HFF-Myc (cell line): ENCODE measurements at places on chromosomes 2 and 18.
A peak's percentile ranks its signal among the peaks of the same experiment; 100 is the strongest.

- DNase-seq, result no peak
Observed at GRCh38 chr2:16666449-16666801, 791 bp upstream of the CYRIA start.

- DNase-seq, result peak; percentile 35
Observed at GRCh38 chr2:186422226-186422625, 63.8 kb upstream of the ZC3H15 start.

GRCh38 chr18:46756559-46757201 is at the start of gene ST8SIA5:
TSS of gene ST8SIA5 (minus strand) at chr18:46757053. CDS start at chr18:46756508, 545 bp downstream.
- DNase-seq, result no peak

- DNase-seq, result no peak
Observed at GRCh38 chr2:101609433-101609832, 88.1 kb upstream of the MAP4K4 start.

- DNase-seq, result no peak
Observed at GRCh38 chr18:22367303-22367702, 50.4 kb downstream of the CTAGE1 start.

GRCh38 chr2:41180387-41180786 is 728.5 kb upstream of the SLC8A1 start:
- DNase-seq, result no peak

- DNase-seq, result no peak
Observed at GRCh38 chr2:120034621-120035020, 21.7 kb downstream of the EPB41L5 start.

DNA sequence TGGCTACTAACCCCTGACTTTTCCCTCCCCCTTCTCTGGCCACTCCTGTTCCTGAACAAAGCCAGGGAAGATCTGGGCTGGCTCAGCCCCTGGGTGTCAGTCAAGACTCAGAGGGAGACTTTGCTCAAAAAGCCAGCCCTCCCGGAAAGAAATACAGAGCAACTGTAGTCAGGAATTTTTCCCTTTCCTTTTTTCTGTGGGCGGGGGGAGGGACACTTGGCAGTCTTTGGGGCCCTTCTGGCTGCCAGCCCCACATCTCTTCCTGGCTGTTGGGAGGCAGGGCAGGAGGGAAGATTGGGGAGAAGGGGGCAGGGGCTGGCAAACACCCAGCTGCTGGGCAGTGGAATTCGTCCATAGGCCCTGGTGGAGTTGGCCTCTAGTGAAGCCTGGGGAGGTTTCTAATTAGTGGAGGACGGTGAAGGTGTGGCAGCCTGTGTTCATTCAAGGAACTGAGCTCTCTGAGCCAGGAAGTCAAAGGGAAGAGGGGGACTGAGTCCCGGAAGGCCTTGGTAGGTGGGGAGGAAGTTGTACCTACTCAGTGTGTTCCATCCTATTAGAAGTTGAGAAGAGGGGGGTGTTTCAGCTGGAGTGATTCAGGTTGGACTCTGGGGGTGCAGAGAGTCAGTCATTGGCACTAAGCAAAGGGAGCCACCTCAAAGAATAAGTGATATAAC is 10.9 kb downstream of the IGFBP2 start:
- DNase-seq, result no peak

GRCh38 chr18:35158728-35159450 is 81.9 kb upstream of the ZNF397 start:
- DNase-seq, result no peak

DNA sequence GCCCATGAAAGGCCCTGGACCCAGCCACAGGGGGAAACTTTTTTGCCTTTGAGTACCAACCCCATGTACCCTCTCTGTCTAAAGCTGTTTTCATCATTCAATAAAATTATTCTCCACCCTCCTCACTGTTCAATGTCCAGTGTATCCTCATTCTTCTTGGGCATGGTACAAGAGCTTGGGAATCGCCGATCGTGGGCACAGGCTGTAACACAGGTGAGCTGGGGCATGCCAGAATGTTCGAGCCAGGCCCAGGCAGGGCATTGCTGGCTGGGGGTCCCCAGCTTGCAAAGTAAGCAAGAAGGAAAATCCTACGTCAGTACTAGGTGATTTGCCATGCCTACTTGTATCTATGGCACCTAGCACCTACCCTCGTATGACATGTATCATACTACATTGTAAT is 162.1 kb upstream of the NOL4 start:
- no peak for DNase-seq

DNA sequence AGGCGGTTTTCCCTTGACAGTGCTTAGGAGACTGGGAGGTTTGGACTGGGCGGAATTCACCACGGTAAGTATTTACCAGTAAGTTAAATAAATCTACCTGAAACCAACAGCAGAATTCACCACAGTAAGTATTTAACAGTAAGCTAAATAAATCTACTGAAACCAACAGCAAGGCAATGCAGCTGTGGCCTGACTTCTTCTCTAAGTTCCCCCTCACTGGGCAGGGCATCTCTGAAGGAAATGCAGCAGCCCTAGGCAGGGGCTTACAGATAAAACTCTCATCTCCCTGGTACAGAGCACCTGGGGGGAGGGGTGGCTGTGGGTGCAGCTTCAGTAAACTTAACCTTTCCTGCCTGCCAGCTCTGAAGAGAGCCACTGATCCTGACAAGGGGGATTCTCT is 432.5 kb upstream of the LRRTM1 start:
- no peak for DNase-seq

GRCh38 chr2:72887032-72887739 is at the start of gene SPR:
TSS of gene SPR (plus strand) at chr2:72887408. CDS start at chr2:72887433, 25 bp downstream.
- no peak for DNase-seq

DNA sequence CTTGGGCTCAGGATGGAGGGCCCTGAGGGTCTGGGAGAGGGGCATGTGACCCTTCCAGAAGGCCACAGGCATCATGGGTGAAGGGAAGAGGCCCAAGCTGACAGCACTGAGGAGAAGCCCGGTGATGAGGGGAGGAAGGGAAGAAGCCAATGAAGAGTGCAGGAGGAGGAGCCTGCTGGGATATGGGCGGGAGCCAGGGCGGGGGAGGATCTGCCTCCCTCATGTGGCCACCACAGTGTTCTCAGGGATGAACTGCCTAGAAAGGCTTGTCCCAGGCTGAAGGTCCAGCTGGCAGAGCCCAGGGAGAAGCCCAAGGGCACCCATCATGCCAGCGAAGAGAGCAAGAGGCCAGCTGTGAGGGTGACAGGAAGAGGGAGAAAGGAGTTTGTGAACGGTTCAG is 24.6 kb upstream of the PLB1 start:
- no peak for DNase-seq

DNA sequence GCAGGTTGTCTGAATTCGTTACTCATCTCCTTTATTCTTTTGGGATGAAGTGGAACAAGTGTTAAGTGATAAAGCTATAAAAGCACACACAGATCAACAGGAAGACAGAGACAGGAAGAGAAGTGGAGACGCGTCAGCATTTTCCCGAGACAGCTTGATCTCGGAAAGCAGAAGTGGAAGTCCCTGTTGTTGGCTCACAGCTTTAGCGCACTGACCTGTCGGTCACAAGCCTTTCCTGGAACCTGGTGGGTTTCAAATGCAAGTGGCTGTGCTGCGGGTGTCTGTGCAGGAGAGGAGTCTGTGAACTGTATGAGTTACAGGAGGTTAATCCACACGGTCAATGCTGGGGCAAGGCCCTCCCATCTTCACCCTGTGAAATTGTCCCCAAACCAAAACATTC is 116.6 kb upstream of the PELI1 start:
- DNase-seq, result no peak

DNA sequence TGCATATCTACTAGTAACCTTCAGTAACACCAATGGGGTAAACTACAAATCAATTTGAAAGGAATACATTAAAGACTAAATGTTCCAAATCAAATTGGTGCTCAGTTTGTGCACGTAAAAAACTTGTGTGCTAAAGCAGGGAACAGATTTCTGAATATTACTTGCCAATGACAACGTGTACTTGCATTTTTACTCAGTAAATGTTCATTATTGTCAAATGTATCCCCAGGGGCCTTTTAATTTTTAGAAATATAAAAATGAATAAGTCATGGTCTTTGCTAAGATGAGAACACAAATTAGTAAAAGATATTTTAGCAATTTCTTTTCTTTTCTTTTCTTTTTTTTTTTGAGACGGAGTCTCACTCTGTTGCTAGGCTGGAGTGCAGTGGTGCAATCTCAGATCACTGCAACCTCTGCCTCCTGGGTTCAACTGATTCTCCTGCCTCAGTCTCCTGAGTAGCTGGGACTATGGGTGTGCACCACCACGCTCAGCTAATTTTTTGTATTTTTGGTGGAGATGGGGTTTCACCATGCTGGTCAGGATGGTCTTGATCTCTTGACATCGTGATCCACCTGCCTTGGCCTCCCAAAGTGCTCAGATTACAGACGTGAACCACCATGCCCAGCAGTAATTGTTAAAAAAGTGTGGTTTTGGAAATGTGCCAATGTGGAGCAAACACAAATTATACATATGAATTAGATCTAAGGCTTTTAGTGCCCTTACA is 52.6 kb downstream of the PMAIP1 start:
- no peak for DNase-seq

DNA sequence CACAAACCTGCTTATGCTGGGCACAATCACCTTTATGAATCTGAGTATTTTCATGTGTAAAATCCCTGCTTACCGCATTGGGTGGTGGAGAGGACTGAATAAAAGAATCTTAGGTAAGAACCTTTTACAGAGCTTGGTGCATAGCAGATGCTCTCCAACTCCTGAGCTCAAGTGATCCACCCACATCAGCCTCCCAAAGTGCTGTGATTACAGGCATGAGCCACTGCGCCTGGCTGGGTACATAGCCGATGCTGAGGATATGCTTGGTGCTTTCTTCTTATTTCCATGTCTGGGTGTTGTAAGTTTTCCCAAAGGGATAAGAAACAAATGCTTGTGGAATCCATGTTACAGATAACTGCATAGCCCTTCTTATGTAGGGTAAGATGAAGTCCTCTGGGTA is 244.3 kb upstream of the PXDN start:
- DNase-seq, result no peak

DNA sequence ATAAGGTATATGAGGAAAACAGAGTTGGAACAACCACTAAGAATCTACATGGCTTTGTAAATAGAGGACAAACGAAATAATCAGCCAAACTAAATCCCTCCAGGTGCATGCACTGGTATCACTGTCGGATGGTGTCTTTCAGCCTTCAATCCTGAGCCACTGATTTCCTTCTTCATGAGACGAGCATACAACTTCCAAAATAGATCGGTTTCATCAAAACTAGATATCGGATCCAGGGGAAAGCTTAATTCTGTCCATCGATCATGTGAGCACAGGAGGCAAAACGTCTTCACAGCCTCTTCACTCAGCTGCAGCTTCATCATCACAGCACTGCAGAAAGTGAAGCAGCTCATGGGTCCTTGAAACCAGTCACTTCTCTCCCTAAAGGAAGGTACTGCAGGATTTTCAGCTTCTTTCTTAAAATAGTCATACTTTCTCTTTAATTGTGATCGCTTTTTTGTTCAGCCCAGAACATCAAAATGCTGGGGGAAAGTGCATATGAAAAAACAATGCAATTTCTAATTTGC is 80.5 kb downstream of the DTNB start:
- DNase-seq, result no peak

- DNase-seq, result no peak
Observed at GRCh38 chr2:154140249-154141025, 268.7 kb downstream of the GALNT13 start.

- DNase-seq, result no peak
Observed at GRCh38 chr2:47354848-47355204, 48.1 kb upstream of the MSH2 start.

DNA sequence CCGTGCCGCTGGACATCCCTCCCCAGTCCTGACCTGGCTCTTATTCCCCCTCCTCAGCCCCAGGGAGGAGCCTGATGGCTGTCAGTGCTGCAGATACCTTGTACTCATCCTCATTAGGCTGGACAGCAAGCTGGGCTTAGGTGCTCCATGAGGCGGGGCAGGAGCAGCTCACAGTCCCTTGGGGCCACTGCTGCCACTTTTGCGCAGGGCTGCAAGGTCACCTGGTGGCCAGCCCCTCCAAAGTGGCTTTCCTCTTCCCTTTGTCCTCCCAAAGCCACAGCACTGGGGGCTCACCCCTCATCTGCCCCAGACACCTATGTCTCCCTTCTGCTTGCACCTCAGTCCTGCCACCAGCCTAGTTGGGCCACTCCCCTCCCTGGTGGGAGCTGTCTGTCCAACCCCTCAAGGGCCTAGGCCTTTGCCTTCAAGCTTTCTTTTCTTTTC is 60.8 kb downstream of the FAM168B start:
- no peak for DNase-seq

- DNase-seq, result peak; percentile 22
Observed at GRCh38 chr2:68715353-68716041, 19.1 kb upstream of the ARHGAP25 start.

- DNase-seq, result no peak
Observed at GRCh38 chr18:48813321-48813720, 137.4 kb downstream of the SMAD7 start.

GRCh38 chr2:110116033-110116710 is 550 bp upstream of the MALL start:
- DNase-seq, result peak; percentile 35

GRCh38 chr2:134243244-134243643 is 10.6 kb upstream of the MGAT5 start:
- DNase-seq, result no peak

DNA sequence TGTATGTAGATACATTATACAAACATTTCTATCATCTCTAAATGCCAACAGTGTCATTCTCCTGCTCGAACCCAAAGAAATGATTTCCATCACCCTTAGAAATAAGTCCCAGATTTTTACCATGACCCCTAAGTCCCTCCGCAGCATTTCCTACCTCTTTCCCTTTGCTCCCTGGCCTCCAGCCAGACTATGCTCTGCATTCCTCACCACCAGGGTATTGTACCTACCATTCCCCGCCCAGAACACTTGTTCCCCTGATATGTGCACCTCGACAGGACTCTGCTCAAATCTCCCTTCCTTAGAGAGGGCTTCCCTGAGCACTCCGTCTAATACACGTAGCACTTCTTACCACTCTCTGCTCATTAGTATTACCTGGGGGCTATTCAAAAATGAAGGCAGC is 630.2 kb downstream of the ARHGAP15 start:
- no peak for DNase-seq

GRCh38 chr2:2517399-2517798 is 186.3 kb upstream of the MYT1L start:
- DNase-seq, result no peak

GRCh38 chr2:136645236-136645828 is 120.0 kb upstream of the THSD7B start:
- no peak for DNase-seq

- DNase-seq, result no peak
Observed at GRCh38 chr18:10437837-10438236, 16.6 kb upstream of the APCDD1 start.

- DNase-seq, result no peak
Observed at GRCh38 chr2:26486789-26487188, 8.9 kb upstream of the OTOF start.

- no peak for DNase-seq
Observed at GRCh38 chr2:178870703-178871102, 63.5 kb upstream of the TTN start.

GRCh38 chr2:237547841-237548416 is 18.4 kb upstream of the PRLH start:
- DNase-seq, result no peak
